ENCODE measurements at places on chromosomes 1 and 21. TPM values are rescaled to one million over a fixed set of nuclear protein-coding genes. Genes with fewer than 3 reads are reported as not detected.

Gene SFT2D2
- total RNA-seq: 90.1 TPM

Gene SRGAP2
- 83.2 TPM for total RNA-seq

Gene DNAJC8
- 105 TPM for total RNA-seq

Gene VASH2
- total RNA-seq: 0.61 TPM

Gene MYOC
- total RNA-seq: not detected

Gene APCS
- not detected for total RNA-seq

Gene C4BPB
- 1.1 TPM for total RNA-seq

Gene SH2D1B
- not detected for total RNA-seq

Gene PRRX1
- not detected for total RNA-seq

Gene ITGB2
- 447 TPM for total RNA-seq

Gene TAF1A
- total RNA-seq: 10.8 TPM

Gene C1orf141
- not detected for total RNA-seq

Gene ZFP69B
- total RNA-seq: 2.8 TPM

Gene POU3F1
- total RNA-seq: not detected

Gene PCSK9
- total RNA-seq: 0.07 TPM

Gene NAV1
- 2.3 TPM for total RNA-seq

Gene RNU1-4
- 2,397 TPM for total RNA-seq

Gene NPHS2
- total RNA-seq: not detected

Gene FAM131C
- total RNA-seq: 0.41 TPM

Gene SMCP
- total RNA-seq: not detected
